Skeletal muscle cell (primary cell): ENCODE measurements at places on chromosomes 4 and X.

DNA sequence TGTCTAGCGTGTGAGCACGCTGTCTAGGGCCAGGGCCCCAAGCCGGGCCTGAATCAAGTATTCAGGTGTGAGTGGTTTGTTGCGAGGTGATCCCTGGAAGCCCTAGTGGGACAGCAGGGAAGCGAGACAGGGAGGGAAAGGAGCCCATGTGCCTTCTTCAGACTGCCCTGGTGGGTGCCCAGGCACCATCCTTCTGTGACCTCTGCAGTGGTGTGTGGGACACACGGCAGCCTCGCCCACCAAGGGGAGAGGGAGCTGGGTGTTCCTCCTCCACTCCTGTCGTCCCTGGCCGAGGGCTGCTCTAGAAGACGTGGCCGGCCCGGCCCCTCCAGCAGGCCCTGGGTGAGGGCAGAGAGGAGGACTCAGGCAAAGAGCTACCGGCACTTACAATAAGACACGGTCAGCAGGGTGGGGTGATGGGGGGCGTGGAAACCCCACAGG lies 47.4 kb downstream of the HTRA3 start:
- DNase-seq = no peak

GRCh38 chr4:8167291-8167690 lies 8.7 kb upstream of the ABLIM2 start:
- DNase-seq = no peak

- no peak for DNase-seq
Measured at GRCh38 chr4:165692082-165692481, 181.0 kb upstream of the TLL1 start.

- DNase-seq = no peak
Measured at GRCh38 chrX:57752866-57753265, 72.8 kb upstream of the NLRP2B start.

GRCh38 chr4:85218756-85219155 lies 252.3 kb upstream of the WDFY3 start:
- DNase-seq = no peak

GRCh38 chrX:30812326-30812725 lies 76.7 kb downstream of the TAB3 start:
- no peak for DNase-seq

DNA sequence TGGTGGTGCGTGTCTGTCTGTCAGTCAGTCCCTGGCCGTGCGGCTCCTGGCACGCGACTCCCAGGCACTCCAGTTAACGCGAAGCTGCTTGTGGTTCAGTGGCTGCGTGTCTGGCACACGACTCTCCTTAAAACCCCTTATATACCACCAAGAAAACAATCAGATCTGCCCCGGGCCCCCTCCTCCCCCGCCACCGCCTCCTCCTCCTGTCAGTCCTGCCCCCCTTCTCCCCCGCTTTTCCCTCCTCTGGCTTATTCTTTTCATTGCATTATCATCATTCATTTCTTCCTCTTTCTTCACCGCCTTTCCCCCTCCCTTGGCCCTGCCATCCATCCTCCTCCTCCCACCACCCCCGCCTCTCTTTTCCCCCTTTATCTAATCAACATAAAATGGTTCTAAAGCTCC lies at the start of gene NEUROG2:
Gene NEUROG2 (minus strand): TSS at position 115 of the 405 bp plus-strand sequence. CDS start 705 bp downstream, outside the sequence.
- no peak for DNase-seq

GRCh38 chr4:85824166-85824945 lies 349.4 kb downstream of the ARHGAP24 start:
- no peak for DNase-seq

GRCh38 chr4:113634081-113634969 lies 127.2 kb downstream of the CAMK2D start:
- DNase-seq = no peak

- DNase-seq = no peak
Measured at GRCh38 chr4:10697086-10697485, 12.5 kb upstream of the CLNK start.

GRCh38 chr4:126799971-126800574 lies 832.7 kb upstream of the INTU start:
- DNase-seq = peak; percentile 26

GRCh38 chr4:150949943-150950342 lies 65.1 kb downstream of the LRBA start:
- no peak for DNase-seq

GRCh38 chr4:77910676-77911075 lies 48.0 kb downstream of the MRPL1 start:
- no peak for DNase-seq

DNA sequence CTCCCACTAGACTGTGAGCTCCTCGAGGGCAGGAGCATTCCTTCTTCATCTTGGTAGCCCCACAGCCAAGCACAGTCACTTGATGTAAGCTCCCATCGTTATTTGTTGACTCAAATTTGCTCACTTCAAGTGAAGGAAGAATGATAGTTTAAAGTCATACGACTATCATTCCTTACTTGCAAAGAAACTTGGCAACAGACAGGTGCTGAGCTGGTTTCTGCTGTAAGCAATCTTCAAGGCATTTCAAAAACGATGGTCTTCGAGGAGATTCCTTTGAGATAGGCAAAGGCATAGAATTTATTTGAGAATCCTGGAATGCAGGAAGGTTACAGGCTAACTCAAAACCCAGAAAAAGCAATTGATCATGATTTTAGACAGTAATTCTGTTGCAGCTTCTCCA lies 64.8 kb downstream of the QDPR start:
- no peak for DNase-seq

GRCh38 chrX:148134578-148134977 lies 153.4 kb downstream of the FMR1NB start:
- DNase-seq = no peak

DNA sequence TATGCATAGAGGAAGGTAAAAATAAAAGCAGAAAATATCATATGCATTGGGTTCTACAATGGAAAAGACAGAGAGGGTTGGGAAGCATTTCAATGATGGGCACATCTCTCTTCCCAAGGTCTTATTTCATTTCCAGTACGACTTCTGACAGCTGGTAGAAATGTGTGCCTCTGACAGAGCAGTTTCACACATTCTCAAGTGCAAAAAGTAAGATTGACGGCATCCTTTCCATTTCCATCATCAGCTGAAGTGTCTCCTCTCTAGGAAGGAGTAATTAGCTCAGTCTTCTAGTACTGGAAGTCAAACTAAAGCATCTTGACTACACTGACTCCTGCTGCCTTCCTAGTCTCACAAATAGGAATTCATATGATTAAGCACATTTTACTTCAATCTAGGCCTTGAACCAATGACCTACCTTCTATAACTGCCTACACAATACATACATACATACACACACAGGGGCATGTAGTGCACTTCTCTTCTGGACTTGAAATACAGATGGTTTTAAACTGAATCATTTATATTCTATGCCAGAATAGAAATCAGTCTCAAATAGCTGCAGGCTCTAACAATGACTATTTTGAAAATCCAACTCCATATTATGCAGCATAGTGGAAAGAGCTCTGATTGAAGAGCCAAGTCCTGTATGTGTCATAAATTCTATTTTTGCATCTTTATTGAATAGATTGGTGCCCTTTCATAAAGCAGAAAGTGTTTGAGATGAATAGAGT lies 473.4 kb downstream of the INPP4B start:
- DNase-seq = no peak

GRCh38 chr4:187010052-187010451 lies 286.4 kb upstream of the FAT1 start:
- no peak for DNase-seq

GRCh38 chr4:2261853-2262144 lies at the start of gene MXD4:
Gene MXD4, minus strand, starts transcription at chr4:2262109. Its CDS starts 129 bp downstream, at chr4:2261980.
- DNase-seq = no peak

DNA sequence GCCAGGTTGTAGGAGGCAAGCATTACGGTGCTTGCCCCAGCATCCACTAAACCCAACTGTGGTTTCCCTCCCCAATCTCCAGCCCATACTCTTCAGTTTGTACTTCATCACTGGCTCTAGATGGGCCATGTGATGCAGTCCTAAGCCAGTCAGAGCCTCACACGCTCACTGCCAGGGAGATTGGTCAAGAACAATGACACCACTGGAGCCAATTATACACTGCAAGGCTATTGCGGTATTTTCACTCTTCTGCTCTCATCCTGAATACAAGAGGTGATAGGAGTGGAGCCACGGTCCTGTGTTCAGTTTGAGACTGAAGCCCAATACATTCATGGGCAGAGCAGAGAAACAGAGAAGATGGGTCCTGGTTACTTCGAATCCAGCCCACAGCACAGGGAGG lies 58.4 kb downstream of the SEPSECS start:
- DNase-seq = no peak

DNA sequence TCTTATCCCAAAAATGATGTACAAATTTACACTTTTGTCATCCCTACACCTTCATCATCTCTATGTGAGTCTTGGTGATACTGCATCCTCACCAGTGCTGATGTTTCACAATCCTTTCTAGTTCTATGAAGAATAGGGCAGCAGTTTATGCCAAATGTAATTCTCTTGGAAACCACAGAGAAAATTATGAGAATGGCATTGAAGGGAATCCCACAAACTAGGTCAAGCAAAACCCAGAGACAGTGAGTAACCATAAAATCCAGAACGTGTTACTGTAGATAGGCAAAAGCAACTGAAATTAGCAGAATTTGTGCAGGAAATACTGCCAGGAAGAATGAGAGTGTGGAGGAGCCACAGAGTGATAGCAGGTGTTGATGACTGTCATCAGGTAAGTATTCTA lies 24.5 kb downstream of the IL15 start:
- no peak for DNase-seq

GRCh38 chr4:173211222-173211621 lies 42.6 kb downstream of the GALNT7 start:
- no peak for DNase-seq

GRCh38 chr4:1998296-1998695 lies 10.5 kb downstream of the NELFA start:
- DNase-seq = no peak

DNA sequence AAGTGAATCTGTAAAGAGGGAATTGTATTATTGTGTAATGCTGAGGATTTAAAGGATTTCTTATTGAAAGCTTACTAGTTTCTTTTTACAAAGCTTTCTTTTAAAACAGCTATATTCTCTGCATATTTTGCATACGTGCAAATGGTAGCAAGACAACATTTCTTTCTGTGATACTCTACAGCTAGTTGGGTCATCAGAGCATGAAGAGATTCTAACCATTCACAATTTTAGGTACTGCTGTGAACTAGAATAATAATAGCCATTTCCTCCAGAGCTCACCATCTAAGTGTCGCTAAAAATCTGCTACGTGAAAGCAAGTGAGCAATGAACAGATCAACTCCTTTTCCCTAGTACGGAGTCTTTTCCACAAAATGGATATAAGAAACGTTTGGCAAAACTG lies 37.3 kb downstream of the ARHGAP6 start:
- no peak for DNase-seq

- no peak for DNase-seq
Measured at GRCh38 chrX:84358271-84358670, 144.0 kb downstream of the HDX start.

DNA sequence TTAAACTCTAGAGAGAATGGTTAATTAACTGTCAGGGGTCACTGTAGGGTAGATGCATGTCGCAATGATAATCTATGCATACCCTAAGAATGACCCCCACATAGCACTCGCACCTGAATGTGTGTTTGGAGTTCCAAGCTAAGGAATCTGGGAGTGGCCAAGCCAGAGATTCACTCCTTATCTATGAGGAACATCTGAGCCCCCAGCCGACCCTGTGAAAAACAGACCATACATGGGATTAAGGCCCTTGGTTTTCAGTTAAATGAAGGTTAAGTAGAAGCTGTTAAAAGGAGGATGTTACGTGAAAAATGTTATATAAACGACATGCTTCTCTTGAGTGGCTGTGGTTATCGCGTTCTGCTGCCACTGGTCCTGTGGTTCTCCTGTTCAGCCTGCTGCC lies 147.2 kb downstream of the RELL1 start:
- DNase-seq = no peak

DNA sequence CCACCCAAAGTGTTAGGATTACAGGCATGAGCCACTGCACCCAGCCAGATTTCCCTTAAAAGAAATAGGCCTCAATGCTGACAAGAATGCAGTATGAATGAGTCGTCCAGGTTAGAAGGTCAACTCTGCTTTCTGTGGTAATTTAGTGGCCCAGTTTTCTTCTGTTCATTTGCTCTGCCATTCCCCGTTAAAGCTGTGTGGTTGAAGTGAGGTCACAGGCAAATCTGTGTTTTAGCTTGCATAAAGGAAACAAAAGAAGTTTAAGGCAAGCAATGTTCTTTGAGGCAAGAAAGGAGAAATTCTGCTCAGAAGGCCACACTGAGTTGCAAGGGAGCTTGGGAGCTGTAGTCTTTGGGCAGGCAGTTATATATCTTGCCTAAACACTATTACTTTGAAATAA lies 176.8 kb downstream of the LARP7 start:
- peak; percentile 71 for DNase-seq

DNA sequence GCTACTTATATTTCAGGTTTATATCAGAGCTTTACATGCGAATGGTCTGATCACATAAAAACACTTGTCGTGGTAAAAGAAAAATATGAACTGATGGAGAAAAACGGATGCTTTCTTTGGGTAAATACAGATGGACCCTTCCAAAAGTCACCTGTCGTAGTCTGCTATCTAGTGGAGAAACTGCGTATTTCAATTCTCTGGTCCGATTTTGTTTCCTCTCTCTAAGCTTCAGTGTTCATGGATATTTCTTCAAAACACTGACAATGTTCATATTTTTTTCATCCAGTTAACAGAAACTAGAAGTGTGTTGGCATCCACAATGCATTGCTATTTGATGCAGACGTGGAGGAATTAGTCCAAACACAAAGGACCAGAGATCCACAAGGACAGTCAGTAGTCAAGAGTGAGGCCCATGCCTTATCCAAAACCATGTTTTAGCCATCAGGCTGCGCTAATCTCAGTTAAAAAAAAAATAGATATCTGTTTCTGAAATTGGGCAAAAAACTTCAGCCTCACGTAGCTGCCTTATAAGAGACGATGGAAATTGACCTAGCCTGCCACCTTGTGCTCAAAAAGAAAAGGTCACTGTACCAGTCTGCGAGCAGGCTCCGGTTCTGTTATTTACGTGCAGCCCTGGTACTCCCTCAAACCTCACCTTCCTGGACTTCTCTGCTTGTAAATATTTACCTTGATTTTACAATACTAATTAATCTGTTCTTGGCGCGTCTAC lies 16.0 kb downstream of the MEPE start:
- no peak for DNase-seq

- no peak for DNase-seq
Measured at GRCh38 chr4:22986262-22986661, 293.5 kb downstream of the GBA3 start.
